K562 (cell line): ENCODE measurements at places on chromosomes 12 and 14. TPM values are rescaled to one million over a fixed set of nuclear protein-coding genes. Genes with fewer than 3 reads are reported as not detected.

DNA sequence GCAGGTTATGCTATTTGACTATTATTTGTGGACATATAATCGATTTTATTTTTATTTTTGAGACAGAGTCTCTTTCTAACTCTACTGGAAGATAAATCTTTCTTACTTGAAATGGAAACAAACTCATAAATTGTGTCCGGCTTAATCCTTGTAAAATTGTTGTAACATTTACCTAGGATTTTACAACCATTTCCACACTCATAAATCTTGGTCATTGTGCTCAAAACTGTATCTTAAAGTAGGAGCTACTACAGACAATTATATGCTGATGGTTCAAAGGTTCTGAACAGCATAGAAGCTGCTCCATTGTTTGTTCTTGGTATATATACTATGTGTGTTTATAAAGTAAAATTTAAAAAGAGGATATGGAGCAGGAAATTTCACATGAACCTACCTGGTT lies 4.6 kb upstream of the ARF6 start:
- H3K27me3 ChIP-seq, result no peaks in the 10 kb centered on the region
- peaks cover 9% of the 10 kb centered on the region for H3K4me1 ChIP-seq
- no peak overlapping the region for H3K27ac ChIP-seq
- DNase-seq, result no peak

GRCh38 chr14:35193161-35193560 lies 70.8 kb downstream of the PRORP start:
- no peaks in the 10 kb centered on the region for H3K27me3 ChIP-seq
- 0 out of 3 replicates have a peak, but pooled peaks cover 3% of the 10 kb centered on the region for H3K36me3 ChIP-seq
- no peak overlapping the region for H3K27ac ChIP-seq
- DNase-seq, result no peak
- no peak overlapping the region for H3K4me3 ChIP-seq

GRCh38 chr12:76360316-76360715 lies 12.1 kb upstream of the BBS10 start:
- H3K27me3 ChIP-seq, result no peaks in the 10 kb centered on the region
- no peaks in the 10 kb centered on the region for H3K4me1 ChIP-seq
- no peak for DNase-seq
- peaks cover 26% of the 10 kb centered on the region; the same call in 2 of the 3 replicates for H3K36me3 ChIP-seq

DNA sequence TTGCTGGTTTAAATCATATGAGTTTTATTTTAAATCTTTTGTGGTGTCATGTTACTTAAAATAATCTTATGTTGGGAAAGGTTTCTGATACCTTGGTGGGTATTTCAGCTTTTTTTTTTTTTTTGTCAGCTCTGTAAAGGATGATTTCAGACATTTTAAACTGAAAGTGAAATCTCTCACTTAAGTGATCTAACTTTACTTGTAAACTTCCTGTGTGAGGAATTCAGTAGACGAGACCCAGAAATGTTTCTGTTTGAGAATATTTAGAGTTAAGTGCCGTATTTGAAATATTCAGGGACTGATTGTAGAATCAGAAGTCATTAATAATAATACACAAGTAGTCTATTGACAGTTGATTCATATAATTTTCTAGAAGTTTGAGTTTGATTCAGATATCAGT lies 37.8 kb downstream of the PROX2 start:
- H3K4me3 ChIP-seq, result no peak overlapping the region
- no peak overlapping the region for H3K27ac ChIP-seq
- no peaks in the 10 kb centered on the region for H3K27me3 ChIP-seq
- H3K36me3 ChIP-seq, result peaks cover 26% of the 10 kb centered on the region; the same call in 2 of the 3 replicates
- no peaks in the 10 kb centered on the region for H3K4me1 ChIP-seq
- DNase-seq, result no peak

Gene ALG10
- polyA plus RNA-seq, result 6.0 and 6.4 TPM in 2 replicates

Gene EIF2S3B
- polyA plus RNA-seq, result 1.5 TPM in 2 replicates
